ENCODE measurements at places on chromosomes 3 and 15.

GRCh38 chr15:70356062-70356860 is 258.5 kb upstream of the TLE3 start:
- DNase-seq = no peak

DNA sequence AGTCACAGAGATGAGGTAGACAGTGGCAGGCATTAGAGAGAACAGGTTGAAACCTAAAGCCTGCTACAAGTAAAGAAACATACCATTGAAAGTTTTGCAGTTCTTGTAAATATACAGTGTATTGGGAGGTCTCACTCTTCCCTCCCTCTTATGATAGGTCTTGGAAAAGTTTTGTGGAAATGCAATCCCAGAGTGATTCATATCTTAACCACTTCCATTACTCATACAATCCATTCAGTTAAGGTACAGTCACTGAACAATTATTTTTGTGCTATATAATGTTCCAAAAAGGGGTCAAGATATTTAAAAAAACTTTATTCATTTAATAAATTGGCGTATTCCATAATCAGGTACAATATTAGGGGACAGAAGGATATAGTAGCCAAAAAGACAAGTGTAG is 737.7 kb upstream of the ALCAM start:
- DNase-seq = no peak

GRCh38 chr3:65226287-65226686 is 538.5 kb upstream of the ADAMTS9 start:
- DNase-seq = no peak

- peak; percentile 98 for DNase-seq
Observed at GRCh38 chr15:65832549-65833364, 36.5 kb upstream of the RAB11A start.

DNA sequence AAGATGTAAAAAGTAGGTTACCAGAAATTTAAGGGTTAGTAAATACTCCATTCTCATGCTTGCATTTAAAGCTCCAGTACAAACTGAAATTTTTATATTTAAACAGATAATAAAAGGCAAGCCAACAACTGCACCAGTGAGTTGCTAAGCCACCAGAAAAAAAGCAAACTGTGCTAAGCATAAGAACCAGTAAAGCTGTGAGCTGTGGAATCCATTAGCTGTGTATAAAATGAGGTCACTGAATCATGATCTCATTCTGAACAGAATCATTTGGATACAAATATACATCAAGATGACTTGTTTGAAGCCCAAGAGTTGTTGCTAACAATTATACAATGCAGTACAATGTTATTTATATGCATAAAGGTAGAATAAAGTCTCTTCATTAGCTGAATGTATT is 1312.2 kb downstream of the SI start:
- no peak for DNase-seq

GRCh38 chr15:40335938-40336743 is 4.6 kb downstream of the CCDC9B start:
- DNase-seq = peak; percentile 59

- DNase-seq = no peak
Observed at GRCh38 chr15:69793781-69794451, 303.8 kb downstream of the TLE3 start.

- no peak for DNase-seq
Observed at GRCh38 chr3:106170636-106171035, 301.8 kb upstream of the CBLB start.

DNA sequence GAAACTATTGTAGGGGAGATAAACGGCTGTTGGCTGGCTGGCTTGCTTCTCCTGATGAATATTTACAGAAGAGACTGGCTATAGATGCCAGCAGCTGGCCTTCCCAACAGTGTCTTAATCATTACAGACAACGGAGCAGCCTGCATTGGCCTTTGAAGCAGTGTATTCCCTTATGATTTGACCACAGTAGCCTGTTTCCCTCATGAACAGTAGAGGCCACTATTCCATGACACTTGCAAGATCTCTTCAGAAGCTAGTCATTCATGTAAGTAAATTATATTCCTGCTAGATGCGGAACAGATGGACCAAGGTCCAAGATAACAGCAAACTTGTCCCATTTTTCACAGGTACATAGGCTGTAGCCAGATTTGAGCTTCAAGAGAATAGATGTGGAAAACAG is 47.3 kb downstream of the TMCO5A start:
- peak; percentile 1 for DNase-seq

Measured in NCI-H446 treated with DMSO at 0.1 percent for 48 hours (cell line).